ENCODE measurements at places on chromosomes 4 and X. TPM values are rescaled to one million over a fixed set of nuclear protein-coding genes. Genes with fewer than 3 reads are reported as not detected.

SHISA3 gene
- 0.09 TPM for total RNA-seq

GPAT3 gene
- not detected for total RNA-seq

UGT2B10 gene
- total RNA-seq, result not detected

PFKFB1 gene
- 0.74 TPM for total RNA-seq

MAGEA9B gene
- not detected for total RNA-seq

GYG2 gene
- 44.4 TPM for total RNA-seq

MAGEA3 gene
- not detected for total RNA-seq

PRAF2 gene
- total RNA-seq, result 0.30 TPM

ZMAT1 gene
- total RNA-seq, result 3.1 TPM

MAGEB3 gene
- total RNA-seq, result not detected

AR gene
- total RNA-seq, result 8.1 TPM

NEUROG2 gene
- total RNA-seq, result 0.09 TPM

TLR10 gene
- total RNA-seq, result not detected

SPANXA1 gene
- not detected for total RNA-seq

HPGDS gene
- total RNA-seq, result not detected

GAB3 gene
- not detected for total RNA-seq

ZNF674 gene
- 3.9 TPM for total RNA-seq

LAP3 gene
- 58.3 TPM for total RNA-seq

UBL4A gene
- total RNA-seq, result 31.1 TPM

CSAG1 gene
- not detected for total RNA-seq

GPR82 gene
- not detected for total RNA-seq

PLAC8 gene
- total RNA-seq, result 0.15 TPM

HPF1 gene
- 90.1 TPM for total RNA-seq

ZCCHC13 gene
- total RNA-seq, result not detected

MPP1 gene
- total RNA-seq, result 0.28 TPM

RAI2 gene
- total RNA-seq, result 0.59 TPM

ERCC6L gene
- total RNA-seq, result 34.5 TPM

LNX1 gene
- total RNA-seq, result 0.43 TPM

DDIT4L gene
- 26.9 TPM for total RNA-seq

TMSB15C gene
- total RNA-seq, result 20.6 TPM

NSD2 gene
- total RNA-seq, result 176 TPM

TMEM131L gene
- 13.7 TPM for total RNA-seq

TREX2 gene
- not detected for total RNA-seq

SMPX gene
- not detected for total RNA-seq

PNMA6F gene
- total RNA-seq, result not detected

ATOH1 gene
- total RNA-seq, result 0.06 TPM

ARR3 gene
- total RNA-seq, result not detected

SSX4B gene
- not detected for total RNA-seq

UVSSA gene
- 19.2 TPM for total RNA-seq

NLGN3 gene
- total RNA-seq, result 10.0 TPM

GATA1 gene
- not detected for total RNA-seq

CENPVL2 gene
- total RNA-seq, result 0.56 TPM

MMRN1 gene
- total RNA-seq, result 0.37 TPM

UCHL1 gene
- total RNA-seq, result 638 TPM

KIAA1210 gene
- total RNA-seq, result not detected

RPS3A gene
- total RNA-seq, result 9,356 TPM

TKTL2 gene
- not detected for total RNA-seq

VGLL1 gene
- not detected for total RNA-seq

CT45A10 gene
- not detected for total RNA-seq

RBMXL3 gene
- not detected for total RNA-seq

GPR119 gene
- not detected for total RNA-seq

KCND1 gene
- 0.39 TPM for total RNA-seq

GAGE2A gene
- total RNA-seq, result not detected

ARHGAP36 gene
- 0.22 TPM for total RNA-seq
